Stimulated activated naive CD4-positive, alpha-beta T cell treated with Interleukin-2 at 50 U/mL for 16 hours (primary cell): ENCODE measurements at places on chromosomes 11 and 22.

GRCh38 chr11:69166218-69167115, 10.7 kb downstream of the SMIM38 start:
- peak; percentile 18 for DNase-seq

GRCh38 chr11:66081505-66081904, 11.4 kb downstream of the PACS1 start:
- peak; percentile 46 for DNase-seq

DNA sequence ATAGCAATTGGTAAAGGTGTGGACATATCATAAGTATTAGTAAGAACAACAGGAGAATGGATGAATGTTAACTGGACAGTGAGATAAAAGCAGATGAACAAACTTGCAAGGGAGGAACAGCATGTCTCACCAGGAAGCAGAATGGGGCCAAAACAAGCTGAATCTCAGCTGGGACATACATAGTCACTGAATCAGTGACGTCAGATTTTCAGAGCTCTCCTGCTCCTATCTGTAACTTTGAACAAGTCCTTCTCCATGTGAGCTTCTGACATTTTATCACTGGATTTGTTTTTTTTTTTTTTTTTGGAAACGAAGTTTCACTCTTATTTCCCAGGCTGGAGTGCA, 118.7 kb downstream of the BBOX1 start:
- DNase-seq, result no peak

- DNase-seq, result no peak
These were observed 1.2 kb downstream of the GLB1L3 start for GRCh38 chr11:134277183-134278001.

- DNase-seq, result no peak
These were observed 189.3 kb downstream of the FAT3 start for GRCh38 chr11:92413757-92414513.
